ENCODE measurements at places on chromosomes 5 and 9.

- no peak for DNase-seq
These were observed 49.4 kb downstream of the EXD3 start for GRCh38 chr9:137373611-137373980.

DNA sequence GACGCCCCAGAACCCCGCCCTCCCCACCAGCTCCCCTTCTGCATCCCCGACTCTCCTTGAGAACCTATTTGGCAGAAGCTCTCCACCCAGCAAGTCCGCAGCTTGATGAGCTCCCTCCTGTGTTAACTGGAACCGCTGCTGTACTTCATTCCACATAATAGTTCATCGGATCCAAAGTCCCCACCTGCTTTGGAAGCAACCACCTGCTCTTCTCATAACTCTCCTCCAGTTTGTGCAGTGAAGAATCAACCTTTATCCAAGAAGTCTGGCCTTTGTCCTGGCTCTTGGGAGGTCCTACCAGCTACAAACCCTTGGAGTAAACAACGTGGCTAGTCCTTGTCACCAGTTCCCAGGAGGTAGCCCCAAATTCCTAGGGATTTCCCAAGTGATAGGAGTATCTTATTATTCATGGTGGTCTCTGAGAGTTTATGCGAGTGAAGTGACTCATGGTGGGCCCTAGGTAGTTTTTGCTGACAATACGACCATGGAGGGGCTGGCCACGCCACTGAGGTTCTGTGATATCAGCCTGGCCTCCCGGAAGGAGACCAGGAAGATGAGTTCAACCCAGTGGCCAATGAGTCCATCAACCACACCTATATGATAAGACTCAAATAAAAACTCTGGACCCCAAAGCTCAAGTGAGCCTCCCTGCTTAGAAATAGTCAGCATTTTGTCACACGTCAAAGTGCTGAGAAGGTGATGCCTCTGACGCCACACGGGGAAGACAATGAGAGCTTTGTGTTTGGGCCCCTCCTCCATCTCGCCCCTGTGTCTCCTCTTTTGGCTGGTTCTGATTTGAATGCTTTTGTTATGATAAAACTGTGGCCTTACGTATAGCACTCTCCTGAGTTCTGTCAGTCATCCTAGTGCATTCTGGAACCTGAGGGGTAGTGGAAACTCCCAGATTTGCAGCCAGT is 3.6 kb upstream of the IL4 start:
- no peak for DNase-seq

- no peak for DNase-seq
These were observed 1.1 kb downstream of the HEXB start for GRCh38 chr5:74685979-74686631.

DNA sequence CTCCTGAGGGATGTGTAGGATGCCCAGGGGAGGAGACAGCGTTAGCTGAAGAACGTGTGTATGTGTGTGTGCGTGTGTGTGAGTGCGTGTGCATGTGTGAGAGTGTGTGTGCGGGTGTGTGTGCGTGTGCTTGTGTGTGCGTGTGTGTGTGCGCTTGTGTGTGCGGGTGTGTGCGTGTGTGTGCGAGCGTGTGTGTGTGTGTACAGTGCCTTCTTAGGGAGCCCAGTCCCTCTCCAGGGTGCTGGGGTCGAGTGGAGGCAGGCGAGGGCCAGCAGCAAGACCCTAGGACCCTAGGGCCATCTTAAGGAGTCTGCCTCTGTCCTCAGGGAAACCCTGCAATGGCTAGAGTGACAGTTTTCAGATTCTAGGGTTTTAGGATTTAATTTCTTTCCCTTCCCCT is 26.0 kb upstream of the STXBP1 start:
- DNase-seq = no peak

DNA sequence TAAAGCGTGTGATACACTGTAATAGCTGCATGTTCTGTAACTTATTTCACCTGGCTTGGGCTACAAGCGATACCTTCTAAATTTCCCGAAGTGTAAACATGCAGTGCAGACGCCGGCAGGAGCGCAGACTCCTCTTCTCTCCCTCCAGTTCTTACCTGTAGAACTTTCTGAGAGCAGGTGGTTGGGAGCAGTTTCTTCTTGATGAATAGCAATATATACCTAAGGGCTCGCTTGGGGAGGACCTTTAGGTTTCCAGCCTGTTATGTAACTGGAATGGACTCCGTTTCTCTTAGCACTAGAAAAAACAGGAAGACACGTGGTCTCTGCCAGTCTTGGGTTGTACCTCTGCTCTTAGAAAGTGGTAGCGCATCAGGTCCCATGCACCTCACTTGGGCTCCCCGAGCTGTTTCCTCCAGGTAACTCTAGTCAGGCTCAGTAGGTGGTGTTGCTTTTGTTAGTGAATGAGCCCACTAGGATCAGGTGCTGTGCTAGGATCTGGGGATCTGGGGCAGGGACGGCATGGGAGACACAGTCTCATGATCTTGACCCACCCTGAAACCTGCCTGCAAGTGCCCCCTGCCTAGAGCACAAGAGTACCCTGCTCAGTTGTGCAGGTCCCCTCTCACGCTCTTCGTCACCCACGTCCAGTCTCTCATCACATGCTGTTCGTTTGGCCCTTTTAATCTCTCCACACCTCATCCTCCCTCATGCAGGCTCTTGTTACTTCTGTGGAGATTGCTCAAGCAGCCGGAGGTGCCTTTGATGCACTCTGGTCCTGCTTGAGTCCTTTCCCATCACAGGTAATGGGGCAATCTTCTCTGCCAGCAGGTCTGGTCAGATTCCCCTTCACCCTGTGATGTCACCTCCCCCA is 2.8 kb downstream of the TENT4A start:
- no peak for DNase-seq

GRCh38 chr9:88814577-88814976 is 176.7 kb upstream of the S1PR3 start:
- DNase-seq = no peak

- no peak for DNase-seq
These were observed 225.1 kb downstream of the PIK3R1 start for GRCh38 chr5:68440651-68441050.

GRCh38 chr9:126420643-126421564 is 94.3 kb downstream of the MVB12B start:
- DNase-seq = no peak

DNA sequence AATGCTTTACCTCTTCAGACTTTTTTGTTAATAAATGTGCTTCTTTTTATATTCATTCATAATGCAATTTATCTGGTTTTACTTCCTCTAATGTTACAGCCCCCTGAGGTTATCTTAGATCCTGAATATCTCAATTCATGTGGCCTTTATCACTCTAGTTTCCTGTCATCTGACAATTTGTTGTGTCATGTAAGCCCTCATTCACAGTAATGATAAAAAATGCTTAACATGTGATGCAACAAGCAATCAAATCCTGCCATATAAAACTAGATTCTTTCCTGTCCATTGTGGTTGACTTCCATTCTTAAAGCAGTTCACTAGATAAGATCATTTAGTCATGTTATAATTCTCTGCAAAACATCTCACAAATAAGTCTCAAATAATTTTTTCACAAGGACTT is 991.2 kb upstream of the ACO1 start:
- no peak for DNase-seq

- no peak for DNase-seq
These were observed 39.3 kb downstream of the GLRA1 start for GRCh38 chr5:151885138-151885908.

DNA sequence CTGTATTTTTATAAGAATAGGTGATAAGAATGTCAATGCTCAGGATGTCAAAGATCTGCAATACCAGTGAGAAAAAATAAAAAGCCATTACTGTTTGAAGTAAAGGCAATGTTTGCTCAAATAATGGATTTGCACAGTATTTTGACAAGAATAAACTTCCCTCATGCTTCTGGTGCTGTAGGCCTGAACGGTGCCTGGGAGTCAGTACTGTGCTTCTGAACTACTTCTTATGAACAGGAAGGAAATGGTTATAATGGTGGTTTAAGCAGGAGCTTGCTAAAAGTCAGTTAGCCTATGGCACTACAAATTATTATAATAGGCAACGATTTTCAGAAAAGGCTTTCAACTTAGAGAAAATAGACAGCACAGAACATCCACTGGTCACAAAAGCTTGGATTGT is 548.3 kb upstream of the CDH18 start:
- no peak for DNase-seq

GRCh38 chr9:107881626-107882300 is 392.2 kb upstream of the KLF4 start:
- no peak for DNase-seq

- no peak for DNase-seq
These were observed 413.3 kb upstream of the IRX1 start for GRCh38 chr5:3182133-3182876.

- no peak for DNase-seq
These were observed 48.9 kb upstream of the SPIN1 start for GRCh38 chr9:88339317-88339716.

DNA sequence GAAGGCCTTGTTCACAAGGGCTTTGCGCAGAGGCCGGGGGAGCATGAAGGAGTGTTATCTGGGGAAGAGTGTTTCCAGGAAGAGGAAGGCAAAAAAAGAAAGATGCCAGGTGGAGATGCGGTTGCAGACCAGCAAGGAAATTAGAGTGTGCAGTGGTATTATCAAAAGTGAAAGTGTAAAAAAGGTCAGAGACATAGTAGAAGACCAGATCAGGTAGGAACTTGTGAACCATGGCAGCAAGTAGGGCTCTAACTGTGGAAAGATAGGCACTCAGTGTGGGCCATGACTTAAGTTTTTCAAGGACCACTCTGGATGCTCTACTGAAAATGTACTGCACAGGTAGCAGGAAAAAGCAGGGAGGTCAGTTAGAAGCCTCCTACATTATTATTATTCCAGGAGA is 90.1 kb upstream of the SPOCK1 start:
- no peak for DNase-seq

- no peak for DNase-seq
These were observed 90.3 kb upstream of the APC start for GRCh38 chr5:112647428-112647827.

- DNase-seq = no peak
These were observed 497.4 kb upstream of the CYLC2 start for GRCh38 chr9:102497709-102498108.

DNA sequence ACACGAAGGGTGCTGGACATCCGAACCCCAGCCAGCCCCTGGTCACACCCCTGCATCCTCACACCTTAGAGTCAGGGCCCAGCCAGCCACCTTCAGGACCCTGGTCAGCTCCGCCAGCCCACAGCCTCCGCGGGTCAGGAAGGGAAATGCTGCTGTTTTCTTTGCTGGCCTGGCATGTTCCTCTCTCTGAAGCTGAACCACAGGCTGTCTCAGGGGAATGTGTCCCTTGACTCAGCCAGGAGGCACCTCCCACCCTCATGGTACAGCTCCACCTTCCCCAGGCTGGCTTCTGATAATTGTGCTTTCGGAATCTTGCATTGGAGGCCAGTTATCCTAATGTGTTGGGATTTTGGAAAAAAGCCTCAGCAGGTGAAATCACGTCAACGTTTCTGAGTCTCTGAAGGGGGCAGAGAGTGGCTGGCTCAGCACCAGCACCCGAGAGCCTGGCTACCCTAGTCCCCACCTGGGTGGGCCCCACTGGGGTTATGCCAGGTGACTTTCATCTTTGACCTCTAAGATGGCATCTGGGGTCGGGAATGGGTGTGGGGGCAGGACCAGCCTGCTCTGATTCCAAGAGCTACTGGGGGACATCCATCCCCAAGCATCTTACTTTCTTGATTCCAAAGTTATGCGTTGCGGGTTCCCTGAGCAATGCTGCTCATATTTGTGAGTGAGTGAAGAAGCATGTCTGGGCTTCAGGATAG is 9.8 kb upstream of the OLFM1 start:
- no peak for DNase-seq

DNA sequence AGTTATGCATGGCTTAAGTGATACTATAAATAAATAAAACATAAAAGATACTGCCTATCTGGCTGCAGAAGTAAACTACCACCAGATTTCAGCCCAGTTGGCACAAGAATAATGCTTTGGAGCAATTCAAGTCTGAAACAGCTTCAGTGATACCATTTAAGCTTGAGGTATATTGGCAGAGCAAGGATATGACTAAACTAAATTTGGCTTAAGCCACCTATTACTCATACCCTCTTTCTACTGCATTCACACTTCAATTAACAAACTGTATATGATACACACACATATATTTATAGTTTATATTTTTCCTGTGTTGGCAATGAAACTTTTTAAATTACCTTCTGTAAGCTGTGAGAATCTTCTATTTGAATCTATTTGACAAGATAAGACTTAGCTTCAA is 431.9 kb downstream of the ANXA1 start:
- DNase-seq = no peak

- no peak for DNase-seq
These were observed 264.7 kb downstream of the SLIT3 start for GRCh38 chr5:169036079-169036805.

- no peak for DNase-seq
These were observed 1.8 kb upstream of the IL3 start for GRCh38 chr5:132058646-132059042.

DNA sequence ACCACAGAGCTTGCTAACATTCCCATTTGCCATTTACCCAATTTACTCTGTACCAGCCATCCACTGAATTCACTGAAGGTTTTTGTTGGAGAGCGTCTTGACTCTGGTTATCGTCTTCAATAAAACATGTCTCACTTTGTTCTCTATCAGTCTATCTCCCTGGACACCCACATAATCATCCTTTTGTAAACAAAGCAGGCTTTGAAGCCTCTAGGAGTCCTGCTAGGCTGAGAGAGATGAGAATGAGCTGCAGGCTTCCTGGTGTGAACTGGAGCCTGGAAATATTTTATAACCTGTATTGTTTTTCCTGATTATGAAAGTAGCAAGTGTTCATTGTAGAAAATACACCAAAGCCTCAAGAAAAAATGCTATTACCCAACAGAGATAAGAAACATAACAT is 140.6 kb upstream of the ZNF366 start:
- DNase-seq = no peak

GRCh38 chr5:1152771-1153282 is 41.0 kb upstream of the SLC12A7 start:
- DNase-seq = no peak

DNA sequence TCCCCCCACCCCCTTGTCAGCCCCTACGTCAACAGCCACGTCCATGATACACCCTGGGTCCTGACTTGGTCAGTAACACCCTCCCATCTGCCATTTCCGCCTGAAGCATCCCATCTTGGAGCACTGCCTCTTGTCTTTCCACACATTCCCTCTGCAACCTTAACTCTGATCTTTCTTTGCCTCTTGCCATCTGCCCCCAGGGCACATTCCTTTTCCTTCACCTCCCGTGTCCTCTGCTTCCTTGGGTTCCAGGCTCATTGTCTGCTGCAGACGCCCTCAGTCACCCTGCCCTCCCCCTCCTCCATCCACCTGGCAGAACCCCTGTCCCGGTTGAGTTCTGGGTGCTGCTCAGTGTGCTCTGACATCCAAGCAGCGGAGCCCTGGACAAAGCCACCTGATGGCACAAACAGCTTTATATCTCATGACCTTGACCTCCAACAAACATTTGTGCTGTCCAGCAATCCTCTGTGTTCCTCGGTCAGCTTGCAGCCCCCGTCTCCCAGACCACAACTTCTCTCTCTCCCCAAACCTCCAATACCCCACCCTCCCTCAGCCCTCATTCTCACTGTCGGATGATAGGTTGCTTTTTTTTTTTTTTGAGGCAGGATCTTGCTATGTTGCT is 97.7 kb upstream of the IER5L start:
- DNase-seq = no peak

Data from activated CD8-positive, alpha-beta memory T cell treated with anti-CD3 and anti-CD28 coated beads for 1 hour (primary cell).